ENCODE measurements at places on chromosomes 6 and 20. TPM values are rescaled to one million over a fixed set of nuclear protein-coding genes. Genes with fewer than 3 reads are reported as not detected.

Gene VGLL2
- total RNA-seq: not detected

- H3K4me3 ChIP-seq: no peak overlapping the region
- no peaks in the 10 kb centered on the region for H3K4me1 ChIP-seq
- H3K27ac ChIP-seq: no peak overlapping the region
- no peaks in the 10 kb centered on the region for H3K36me3 ChIP-seq
Measured at GRCh38 chr6:3331971-3332370, 73.2 kb downstream of the PSMG4 start.

DNA sequence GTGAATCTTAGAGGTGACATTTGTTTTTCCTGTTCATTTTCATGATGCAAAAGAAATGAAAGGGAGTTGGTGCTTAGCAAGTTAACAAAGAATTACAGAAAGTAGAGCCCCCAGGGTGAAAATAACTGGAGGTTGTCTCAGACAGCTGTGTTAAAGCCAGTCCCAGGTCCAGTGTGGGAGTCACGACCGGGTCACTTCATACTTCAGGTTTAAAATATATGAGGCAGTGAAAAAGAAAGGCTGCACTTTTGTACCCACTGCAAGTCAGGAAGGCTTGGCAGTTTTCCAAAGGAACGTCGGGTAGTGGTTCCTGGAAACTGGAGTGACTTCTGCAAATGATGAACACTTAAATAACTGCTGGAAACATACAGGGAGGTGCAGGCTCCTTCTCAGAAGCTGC, 91.5 kb upstream of the THBS2 start:
- H3K4me3 ChIP-seq: no peak overlapping the region
- no peak overlapping the region for H3K27ac ChIP-seq
- no peaks in the 10 kb centered on the region for H3K4me1 ChIP-seq
- no peaks in the 10 kb centered on the region for H3K36me3 ChIP-seq
- DNase-seq: no peak

DNA sequence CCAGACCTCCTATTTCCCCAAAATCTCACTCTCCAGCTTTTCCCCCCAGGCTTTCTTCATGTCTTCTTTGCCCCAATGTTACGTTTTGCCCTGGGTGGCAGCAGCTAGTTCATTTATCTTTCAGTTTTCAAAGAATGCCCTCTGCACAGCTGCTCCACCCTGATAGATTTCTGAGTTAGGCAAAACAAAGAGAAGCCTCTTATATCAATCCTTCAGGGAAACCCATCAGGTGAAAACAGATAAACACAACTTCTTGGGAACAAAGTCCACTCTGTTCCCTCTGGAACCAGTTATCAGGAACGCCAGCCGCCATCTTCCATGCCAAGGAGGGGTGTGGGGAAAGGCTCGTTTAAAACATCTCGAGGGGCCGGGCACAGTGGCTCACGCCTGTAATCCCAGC, 34.0 kb downstream of the ZBTB9 start:
- no peak overlapping the region for H3K27ac ChIP-seq
- no peak overlapping the region for H3K4me3 ChIP-seq
- no peaks in the 10 kb centered on the region for H3K36me3 ChIP-seq
- DNase-seq: no peak

- H3K27ac ChIP-seq: no peak overlapping the region
- H3K4me3 ChIP-seq: no peak overlapping the region
- H3K27me3 ChIP-seq: no peaks in the 10 kb centered on the region
- DNase-seq: no peak
- no peaks in the 10 kb centered on the region for H3K4me1 ChIP-seq
Measured at GRCh38 chr6:138013959-138014358, 93.3 kb downstream of the PERP start.

Gene CPXM1
- 0.15 TPM for total RNA-seq

DNA sequence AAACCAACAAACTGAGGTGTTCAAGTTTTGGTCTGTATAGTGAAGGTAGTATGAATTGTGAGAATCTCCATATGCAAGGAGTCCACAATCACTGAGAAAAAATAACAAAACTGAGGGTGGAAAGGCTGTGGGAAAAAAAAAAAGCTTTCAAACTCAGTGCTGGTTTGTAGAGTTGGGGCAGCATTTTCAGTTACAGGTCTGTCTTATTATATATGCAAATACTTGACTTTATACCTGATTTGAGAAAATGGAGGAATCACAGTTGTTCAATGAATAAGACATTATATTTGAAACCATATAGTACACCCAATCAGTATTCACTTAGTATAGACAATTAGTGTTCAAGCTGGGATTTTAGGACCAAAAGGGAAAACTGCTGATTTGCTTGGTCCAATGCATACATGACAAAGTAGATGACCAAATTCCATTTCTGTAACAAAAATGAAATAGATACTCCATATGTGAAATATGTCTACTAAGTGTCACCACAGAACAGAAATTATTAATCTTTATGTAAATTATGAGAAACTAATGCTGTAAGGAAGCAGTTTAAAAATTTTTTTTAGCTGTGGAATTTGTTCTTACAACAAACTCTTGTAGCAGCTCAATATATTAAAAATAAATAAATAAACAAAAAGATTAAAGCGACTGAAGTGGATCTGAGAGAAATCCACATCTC, 187.7 kb downstream of the ASCC3 start:
- H3K27ac ChIP-seq: no peak overlapping the region
- H3K4me1 ChIP-seq: no peaks in the 10 kb centered on the region
- no peaks in the 10 kb centered on the region for H3K36me3 ChIP-seq
- H3K4me3 ChIP-seq: no peak overlapping the region
- H3K27me3 ChIP-seq: no peaks in the 10 kb centered on the region

Gene WFDC10B
- not detected for total RNA-seq

Measured in naive thymus-derived CD4-positive, alpha-beta T cell (primary cell).